Smooth muscle cell of the brain vasculature (primary cell): ENCODE measurements at places on chromosomes 3 and 15.

GRCh38 chr3:128382221-128382807 lies 84.4 kb downstream of the DNAJB8 start:
- DNase-seq = no peak

DNA sequence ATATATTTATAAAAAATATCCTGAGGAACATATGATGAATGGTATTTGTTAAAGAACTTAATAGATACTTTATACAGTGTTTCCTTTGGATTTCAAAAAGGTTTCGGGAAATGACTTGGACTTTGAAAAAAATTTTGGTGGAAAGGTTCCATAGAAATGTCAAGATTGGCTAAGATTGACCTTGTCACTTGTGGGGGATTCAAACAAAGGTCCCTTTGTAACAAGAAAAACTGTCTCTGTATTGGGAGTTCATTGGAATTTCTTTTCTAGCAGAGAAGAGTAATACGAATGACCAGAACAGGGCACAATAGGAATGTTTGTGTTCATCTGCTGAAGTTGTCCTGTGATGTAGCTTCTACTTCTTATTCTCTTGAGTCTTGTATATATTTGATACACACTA lies 43.2 kb downstream of the ARHGEF26 start:
- no peak for DNase-seq

DNA sequence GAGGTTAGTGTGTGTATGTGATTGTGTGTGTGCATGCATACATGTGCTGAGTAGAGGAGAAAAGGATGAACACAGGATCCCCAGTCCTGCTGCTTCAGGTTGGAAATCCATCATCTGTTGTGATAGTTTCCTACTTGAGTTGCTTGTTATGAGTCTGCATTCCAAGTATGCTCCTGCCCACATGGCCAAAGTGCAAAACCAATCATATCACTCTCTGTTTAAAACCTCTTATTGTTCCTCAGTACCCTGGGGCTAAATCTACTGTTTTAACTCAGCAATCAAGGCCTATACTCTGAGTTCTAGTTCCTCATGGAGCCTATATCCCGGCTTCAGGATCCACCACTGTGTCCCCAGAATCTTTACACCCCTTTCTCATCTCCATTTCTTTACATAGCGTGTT lies 139.9 kb upstream of the TLE3 start:
- no peak for DNase-seq

- DNase-seq = peak; percentile 10
These were observed 244.1 kb upstream of the PDZRN3 start for GRCh38 chr3:73868688-73869315.

DNA sequence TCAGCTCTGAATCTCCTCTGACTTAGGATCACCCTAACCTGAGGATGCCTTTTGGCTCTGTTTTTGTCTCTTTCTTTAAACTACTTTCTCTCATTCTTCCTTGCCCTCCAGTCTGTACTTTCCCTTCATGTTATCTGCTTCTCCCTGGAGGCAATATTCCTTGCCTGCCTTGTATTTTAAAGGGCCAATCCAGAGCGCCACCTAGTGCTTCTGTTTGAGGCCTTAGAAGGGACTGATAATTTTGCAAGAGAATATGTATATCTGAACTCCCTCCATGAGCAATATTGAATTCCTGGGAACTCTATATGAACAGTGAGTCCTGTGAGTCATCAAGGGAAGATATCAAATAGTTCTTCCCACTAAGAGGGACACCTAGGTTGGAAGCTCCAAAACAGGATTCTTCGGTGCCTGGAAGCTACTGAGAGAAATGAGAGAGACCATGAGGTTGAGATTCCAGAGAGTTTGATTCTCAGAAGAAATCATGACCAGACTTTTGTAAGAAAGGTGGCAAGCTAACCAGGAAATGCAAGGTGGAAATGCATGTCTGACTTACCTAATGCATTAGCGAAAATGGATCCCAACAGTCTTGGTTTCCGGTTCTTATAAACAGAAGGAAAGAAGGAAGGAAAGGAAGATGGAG lies 203.8 kb upstream of the CD96 start:
- DNase-seq = peak; percentile 77

DNA sequence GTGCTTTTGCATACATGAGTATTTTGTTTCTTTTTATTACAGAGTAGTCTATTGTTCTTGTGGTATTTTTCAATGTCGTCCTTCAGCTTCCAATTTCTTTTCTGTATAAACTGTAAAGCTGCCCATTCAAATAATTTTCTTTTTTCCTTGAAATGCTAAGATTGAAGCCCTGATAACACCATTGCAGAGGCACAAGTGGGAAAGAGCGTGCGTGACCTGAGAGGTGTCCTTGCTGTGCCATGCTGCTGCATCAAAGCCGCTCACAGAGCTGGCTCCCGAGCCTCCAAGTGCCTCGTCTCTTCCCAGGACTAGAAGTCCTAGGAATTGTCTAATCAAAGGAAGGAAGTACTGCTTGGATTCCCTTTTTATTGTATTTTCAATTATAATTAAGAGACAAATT lies 101.9 kb upstream of the PFN2 start:
- DNase-seq = no peak

GRCh38 chr3:58349792-58350626 lies 17.3 kb downstream of the PXK start:
- no peak for DNase-seq

- DNase-seq = no peak
These were observed 8.2 kb downstream of the EIF2B5 start for GRCh38 chr3:184143327-184143726.
